PC-3 (cell line): ENCODE measurements at places on chromosomes 2 and 18. TPM values are rescaled to one million over a fixed set of nuclear protein-coding genes. Genes with fewer than 3 reads are reported as not detected.

The LCT gene
- total RNA-seq, result not detected in 2 replicates

The GCG gene
- not detected in 2 replicates for total RNA-seq

The TBC1D8 gene
- 39.7 and 41.7 TPM in 2 replicates for total RNA-seq

The MALL gene
- 123 and 136 TPM in 2 replicates for total RNA-seq

- no peak for DNase-seq
Measured at GRCh38 chr18:54878659-54879358, 50.5 kb downstream of the RAB27B start.
